Fibroblast of skin of right biceps (primary cell): ENCODE measurements at places on chromosomes 5 and 9.
A peak's percentile ranks its signal among the peaks of the same experiment; 100 is the strongest.

GRCh38 chr5:171598641-171599152 lies 179.2 kb downstream of the FGF18 start:
- DNase-seq, result no peak

DNA sequence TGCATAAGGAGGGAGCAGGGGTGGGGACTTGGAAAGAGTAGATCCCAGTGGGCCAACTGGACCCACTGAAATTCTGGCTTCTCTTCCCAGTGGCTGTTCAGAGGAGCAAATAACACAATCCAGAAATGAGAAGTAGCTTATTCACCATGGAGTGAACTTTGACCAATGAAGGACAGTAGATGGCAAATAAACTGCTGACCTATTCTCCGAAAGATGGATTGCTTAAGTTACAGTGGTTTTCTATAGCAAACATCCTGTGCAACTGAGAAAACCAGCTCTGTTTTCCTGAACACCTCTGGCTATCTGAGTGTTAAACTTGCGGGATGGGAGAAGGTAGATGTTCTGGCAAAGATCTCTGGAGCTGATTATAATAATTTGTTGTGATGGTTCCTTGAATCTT lies 325.1 kb downstream of the SPATA31D1 start:
- no peak for DNase-seq

DNA sequence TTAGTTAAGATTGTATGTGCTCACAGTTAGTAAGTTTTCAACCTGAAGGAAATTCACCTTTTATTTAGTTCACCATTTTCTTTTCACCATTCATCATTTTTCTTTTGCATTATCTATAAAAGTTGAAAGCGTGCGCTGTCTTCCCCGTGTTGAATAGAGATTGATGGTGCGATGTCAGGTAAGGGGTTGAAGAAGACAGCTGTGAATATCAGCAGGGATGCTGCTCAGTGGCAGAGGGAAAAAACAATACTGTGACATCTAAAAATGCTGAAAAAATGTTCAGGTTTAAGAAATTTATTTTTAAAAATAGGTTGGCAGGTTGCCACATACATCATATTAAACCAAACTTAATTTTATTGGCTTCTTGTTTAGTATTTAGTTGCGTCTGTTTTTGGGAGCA lies 815.0 kb downstream of the DTWD2 start:
- DNase-seq, result no peak

GRCh38 chr9:136312436-136312835 lies 8.5 kb upstream of the CCDC187 start:
- peak; percentile 48 for DNase-seq

- DNase-seq, result no peak
Measured at GRCh38 chr5:11357928-11358327, 546.3 kb downstream of the CTNND2 start.

GRCh38 chr5:147169901-147170300 lies 64.9 kb upstream of the STK32A start:
- no peak for DNase-seq

DNA sequence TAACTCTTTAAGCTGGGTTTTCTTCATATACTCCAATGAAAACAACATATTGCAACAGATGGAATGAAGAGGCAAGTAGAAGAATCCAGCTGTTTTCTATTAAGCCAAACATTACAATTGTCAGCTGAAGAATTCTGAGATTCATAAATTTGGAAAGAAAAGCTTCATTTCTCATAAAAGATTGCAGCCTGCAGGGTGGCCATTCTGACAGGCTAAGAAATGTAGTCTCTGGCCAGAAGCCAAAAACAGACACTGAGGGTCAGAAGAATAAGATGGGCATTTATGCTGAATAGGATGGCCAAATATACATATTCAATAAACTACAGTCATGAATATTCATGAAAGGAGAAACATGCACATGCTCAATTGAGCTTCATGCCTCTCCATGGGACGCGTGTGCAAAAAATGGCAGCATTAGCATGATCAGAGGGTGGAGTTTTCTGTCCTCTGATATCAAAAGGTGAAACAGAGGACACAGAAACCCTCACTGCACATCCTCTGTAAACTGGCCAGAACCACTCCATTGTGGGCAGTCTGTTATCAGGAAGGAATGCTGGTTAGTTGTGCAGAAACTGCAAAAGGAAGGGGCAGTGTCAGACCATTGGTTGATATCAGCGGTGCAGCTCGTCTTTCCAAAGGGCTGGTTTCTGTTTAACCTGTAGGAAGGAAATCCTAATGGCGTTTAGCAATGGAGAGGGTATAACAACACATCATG lies 50.2 kb downstream of the FXN start:
- peak; percentile 50 for DNase-seq

- no peak for DNase-seq
Measured at GRCh38 chr5:121430538-121430937, 421.1 kb upstream of the FTMT start.

- DNase-seq, result no peak
Measured at GRCh38 chr5:74400067-74400466, 240.5 kb downstream of the ENC1 start.

DNA sequence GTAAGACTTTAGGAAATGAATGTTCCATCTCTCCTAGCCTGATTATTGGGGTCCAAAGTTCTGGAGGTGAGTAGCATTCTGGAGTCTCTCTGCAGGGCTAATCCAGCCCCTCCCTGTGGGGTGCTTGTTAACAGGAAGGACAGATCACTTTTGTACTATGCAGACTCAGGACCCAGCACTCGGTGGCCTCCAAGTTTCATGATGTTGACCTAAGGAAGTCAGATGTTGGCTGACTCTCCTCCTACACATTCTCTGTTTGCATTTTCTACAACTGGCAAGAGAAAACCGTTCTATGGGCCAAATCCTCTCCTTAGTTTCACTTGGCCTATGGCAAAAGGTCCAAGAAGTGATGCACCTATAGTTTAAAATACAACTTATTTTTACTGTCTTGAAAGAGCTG lies 5.5 kb upstream of the PDE8B start:
- no peak for DNase-seq

DNA sequence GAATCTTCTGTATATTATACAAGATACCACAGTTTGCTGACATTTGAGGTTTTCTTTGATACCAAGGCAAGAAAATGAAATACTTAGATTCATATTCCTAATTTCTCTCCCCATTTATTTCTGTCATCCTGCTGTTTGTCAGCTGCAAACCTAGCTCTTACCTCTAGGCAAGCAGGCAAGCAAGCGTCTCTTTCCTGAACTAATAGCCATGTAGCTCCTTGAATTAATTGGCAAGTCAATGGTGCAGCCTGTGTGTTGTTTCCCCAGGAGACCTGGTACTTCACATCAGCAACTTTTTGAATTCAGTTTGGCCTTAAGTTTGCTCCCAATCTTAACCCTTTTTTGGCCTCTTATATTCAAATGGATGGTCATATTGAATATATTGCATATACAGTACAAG lies 573.6 kb upstream of the ARRDC3 start:
- no peak for DNase-seq

GRCh38 chr5:131302506-131302905 lies 38.7 kb downstream of the CDC42SE2 start:
- no peak for DNase-seq

GRCh38 chr5:58940446-58940845 lies 357.6 kb downstream of the RAB3C start:
- DNase-seq, result peak; percentile 58

GRCh38 chr5:133848341-133848811 lies 120.0 kb downstream of the C5orf15 start:
- no peak for DNase-seq

DNA sequence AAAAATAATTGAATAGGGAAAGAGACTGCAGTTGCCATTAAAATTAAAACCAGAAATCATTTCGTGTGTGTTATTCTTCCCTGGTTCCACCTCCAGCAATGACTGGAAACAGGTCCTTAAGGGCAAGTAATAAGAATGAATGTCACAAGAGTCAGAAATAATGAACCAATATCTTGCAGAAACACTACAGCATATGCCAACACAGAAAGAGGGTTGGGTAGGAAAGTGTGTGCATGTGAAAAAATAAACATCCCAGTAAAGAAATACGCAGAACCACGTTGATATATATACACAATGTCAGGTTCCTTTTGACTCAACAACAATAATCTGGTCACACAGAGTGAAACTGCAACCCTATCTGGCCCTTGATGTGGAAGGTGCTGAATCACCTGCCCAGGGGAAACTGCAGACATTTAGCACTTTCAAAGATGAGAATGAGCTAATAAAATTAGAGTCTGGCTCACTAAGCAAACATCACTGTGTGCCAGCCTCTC lies 15.0 kb downstream of the HMHB1 start:
- no peak for DNase-seq

DNA sequence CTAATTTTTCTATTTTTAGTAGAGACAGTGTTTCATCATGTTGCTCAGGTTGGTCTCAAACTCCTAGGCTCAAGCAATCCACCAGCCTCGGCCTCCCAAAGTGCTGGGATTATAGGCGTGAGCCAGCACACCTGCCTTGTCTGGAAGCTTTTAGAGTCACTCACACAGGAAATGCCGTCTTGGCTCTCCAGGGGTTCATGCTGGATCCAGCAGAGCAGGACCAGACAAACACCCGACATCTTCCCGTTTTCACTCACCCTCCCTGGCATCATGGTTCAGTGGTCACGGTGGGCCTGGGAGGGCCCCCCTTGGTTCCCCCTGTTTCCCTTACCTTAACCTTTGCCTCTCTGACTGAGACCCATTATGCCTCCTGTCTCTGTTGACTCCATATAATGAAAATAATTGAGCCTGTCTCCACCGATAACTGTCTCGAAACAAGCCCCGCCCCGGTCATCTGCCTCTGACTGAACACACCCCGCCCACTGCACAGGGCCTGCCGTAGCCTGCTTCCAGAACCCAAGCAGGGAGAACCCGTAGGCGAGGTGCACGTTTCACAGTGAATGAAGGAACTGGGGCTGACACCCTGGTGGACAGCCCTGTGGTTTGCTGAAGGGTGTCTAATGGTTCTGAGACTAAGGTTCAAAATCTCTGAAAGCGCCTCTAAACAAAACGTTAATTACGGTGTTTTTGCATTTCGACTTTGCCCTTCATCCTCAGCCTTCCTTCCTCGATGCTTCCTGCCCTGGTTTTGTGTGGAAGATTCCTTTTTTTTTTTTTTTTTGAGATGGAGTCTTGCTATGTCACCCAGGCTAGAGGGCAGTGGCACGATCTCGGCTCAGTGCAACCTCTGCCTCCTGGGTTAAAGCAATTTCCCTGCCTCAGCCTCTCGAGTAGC lies 39.7 kb upstream of the SPRY4 start:
- no peak for DNase-seq

DNA sequence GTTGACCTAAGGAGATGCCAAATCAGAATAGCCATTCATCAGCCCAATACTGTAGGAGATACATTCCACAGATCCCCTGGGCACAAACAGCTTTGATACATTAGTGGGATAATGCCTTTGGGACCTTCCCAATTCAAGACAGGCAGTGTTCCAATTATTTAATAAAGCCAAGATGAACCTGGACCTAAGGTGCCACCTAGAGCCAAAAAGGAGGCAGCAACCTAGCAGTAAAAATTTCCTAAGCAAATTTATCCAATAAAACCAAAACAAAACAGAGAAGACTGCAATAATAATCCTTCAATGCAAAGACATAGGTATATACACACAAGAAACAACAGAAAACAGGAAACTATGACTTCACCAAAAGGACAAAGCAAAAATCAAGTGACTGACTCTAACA lies 253.0 kb downstream of the HINT1 start:
- peak; percentile 16 for DNase-seq

- no peak for DNase-seq
Measured at GRCh38 chr5:74396913-74397622, 243.5 kb downstream of the ENC1 start.

DNA sequence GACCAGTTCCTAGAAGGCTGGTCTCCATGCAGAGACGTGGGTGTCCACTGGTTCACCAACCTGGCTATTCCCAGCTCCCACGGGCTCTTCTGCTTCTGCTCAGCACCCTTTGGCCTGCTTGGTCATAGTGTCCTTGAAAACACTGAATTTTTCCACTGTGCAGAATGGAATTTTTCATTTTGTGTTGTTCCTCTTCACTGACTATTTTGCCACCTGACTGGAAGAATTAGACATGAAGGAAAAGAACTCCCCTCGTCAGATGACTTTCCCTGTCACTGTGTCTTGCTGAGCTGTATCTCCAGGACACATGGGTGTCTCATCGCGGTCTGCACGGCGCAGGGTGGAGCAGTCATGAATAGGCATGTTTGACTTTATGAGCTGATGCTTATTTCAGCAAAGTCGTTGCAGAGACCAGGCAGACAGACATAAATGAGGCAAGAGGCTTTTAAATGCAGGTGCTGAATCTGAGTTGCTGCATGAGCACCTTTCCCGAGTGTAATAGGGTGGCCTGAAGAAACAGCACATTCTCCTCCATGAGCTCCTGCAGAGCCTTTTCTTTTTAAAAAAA lies 50.2 kb upstream of the SEMA4D start:
- DNase-seq, result no peak

- DNase-seq, result peak; percentile 59
Measured at GRCh38 chr5:57445705-57446037, 36.9 kb downstream of the ACTBL2 start.

DNA sequence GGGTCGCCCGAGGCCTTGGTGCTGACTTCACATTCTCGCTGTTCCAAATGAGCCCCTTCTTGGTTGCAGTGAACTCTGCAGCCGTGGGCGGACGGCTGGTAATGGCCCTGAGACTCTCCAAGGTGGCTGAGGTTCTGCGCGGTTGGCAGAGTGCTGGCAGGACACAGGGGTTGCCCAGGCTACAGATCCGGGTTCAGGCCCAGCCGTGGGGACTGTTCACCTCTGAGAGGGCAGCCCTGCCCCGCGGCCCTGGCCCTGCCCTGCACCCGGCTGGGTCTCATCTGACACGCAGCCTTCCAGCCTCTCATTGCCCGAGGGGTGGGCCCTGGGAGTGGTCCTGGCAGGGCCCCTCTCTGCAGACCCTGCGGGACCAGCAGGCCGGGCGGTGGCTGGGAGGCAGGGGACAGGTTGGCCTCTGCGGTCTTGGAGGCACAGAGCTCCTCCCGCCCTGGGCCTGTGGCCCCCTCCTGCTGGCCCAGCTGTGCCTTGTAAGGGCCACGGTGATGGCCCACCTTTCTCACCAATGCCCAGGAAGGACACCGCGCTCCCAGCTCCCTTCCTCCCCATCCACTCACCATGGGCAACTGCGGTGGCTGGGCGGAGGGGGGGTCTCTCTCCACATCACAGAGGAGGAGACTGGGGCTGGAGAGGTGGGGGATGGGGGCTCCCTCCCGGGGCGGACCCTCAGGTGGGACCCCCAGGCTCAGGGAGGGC lies 51.6 kb downstream of the AHRR start:
- DNase-seq, result no peak

DNA sequence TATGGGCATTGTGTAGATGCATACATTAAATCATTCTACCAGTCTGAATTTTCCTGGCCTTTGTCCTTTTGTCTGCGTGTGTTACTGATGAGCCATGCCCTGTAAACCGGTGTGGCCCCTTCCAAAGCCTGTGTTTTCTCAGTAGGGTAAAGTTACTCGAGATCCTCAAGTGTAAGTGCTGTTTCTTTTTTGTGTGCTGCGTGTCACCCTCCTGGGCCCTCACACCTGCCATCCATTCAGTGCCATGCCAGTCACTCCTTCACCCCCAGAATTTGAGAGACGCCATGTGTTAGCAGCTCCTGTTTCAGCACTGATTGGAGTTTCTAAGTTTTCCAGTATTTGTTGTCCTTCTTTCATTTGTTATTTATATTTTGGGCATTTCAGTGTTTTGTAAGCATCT lies 288.2 kb downstream of the FANCC start:
- DNase-seq, result no peak

- peak; percentile 38 for DNase-seq
Measured at GRCh38 chr5:74679966-74680365, 5.1 kb upstream of the HEXB start.

- DNase-seq, result no peak
Measured at GRCh38 chr5:137515238-137515637, 16.1 kb upstream of the SPOCK1 start.

GRCh38 chr9:83707518-83707767 lies 315 bp downstream of the UBQLN1 start:
- DNase-seq, result peak; percentile 81
